ENCODE measurements at places on chromosomes 5 and 9.

GRCh38 chr5:124239572-124239971 lies 506.9 kb downstream of the ZNF608 start:
- DNase-seq: no peak

- peak; percentile 35 for DNase-seq
These were observed 5.3 kb downstream of the KLF4 start for GRCh38 chr9:107484117-107484723.

GRCh38 chr9:20749496-20750198 lies 65.6 kb downstream of the FOCAD start:
- DNase-seq: no peak

- no peak for DNase-seq
These were observed 77.6 kb upstream of the ANKRD55 start for GRCh38 chr5:56310711-56311204.

DNA sequence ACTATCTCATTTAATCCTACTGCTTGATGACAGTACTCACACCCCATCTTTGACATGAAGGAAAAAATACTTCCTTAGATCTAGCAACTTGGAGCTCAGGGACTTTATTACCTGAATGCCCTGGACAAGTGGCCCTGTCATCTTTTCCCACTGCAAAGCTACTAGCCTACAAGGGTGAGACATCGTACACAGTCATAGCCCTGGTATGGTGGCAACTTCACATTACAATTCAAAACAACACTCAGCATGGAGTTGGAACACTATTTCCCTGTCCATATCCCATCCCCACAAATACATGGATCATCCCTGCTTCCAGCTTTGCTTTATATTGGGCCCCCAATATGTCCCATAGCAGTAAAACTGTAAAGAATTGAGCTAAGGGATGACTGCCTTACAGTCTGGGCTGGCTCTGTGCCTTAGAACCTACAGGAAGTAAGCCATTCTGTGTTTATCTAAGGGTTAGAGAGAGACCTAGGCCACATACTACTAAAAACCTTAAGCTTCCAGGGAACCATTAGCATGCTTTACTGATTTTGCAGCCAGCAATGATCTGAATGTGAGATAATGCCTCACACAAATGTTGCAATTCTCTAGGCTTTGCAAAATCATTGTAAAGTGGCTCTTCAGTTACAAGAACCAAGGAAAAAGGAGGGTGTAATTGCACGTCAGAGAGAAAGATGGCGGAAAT lies 55.9 kb downstream of the OTULIN start:
- no peak for DNase-seq

DNA sequence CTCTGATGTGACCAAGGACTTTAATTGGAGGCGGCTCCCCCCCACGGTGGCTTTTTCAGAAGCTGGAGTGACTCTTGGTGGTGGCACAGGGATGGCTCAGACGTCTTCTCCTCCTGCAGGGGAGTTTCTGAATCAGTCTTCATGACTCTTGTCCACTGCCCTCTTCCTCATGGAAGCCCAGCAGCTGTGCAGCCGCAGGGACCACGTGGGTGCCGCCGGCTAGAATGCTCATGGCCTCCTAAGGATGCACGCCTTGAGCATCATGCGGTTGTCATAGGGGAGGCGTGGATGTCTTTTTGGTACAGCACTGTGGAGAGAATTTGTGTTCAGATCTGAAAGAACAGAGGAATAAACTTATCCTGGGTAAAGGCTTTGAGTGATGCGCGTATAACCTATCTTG lies 1.3 kb downstream of the TEX53 start:
- DNase-seq: no peak

DNA sequence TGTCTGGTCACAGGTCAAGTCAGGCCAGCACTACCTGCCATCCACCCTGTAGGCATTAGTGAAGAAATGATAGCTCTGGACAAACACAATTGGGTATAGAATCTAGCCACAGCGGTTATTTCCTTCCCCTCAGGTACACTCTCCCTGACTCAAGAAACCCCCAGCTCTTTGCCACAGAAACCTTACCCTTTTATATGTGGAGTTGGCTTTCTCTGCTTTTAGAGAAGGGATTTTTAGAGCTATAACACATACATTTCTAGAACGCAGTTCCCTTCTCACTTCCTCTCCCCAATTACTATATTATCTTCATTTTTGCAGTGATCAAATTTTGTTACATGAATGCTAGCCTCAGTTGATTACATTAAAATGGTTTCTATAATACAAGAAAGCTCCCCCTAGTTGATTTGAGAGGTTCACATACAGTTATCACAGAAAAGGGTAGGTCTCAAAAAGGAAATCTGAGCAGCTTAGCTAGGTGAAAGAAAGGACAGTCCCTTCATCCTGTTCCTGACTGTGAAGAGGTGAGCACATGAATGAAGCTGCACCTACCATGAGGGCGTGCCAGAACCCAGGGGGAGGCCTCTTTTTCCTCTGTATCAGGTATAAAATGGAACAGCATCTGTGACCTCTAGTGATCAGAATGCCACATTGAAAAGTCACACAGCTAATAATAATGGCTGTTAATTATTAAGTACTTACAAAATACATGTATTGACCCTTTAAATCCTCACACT lies 425.6 kb downstream of the KIAA0825 start:
- DNase-seq: no peak

GRCh38 chr9:133377721-133378216 lies 1.6 kb downstream of the STKLD1 start:
- no peak for DNase-seq

DNA sequence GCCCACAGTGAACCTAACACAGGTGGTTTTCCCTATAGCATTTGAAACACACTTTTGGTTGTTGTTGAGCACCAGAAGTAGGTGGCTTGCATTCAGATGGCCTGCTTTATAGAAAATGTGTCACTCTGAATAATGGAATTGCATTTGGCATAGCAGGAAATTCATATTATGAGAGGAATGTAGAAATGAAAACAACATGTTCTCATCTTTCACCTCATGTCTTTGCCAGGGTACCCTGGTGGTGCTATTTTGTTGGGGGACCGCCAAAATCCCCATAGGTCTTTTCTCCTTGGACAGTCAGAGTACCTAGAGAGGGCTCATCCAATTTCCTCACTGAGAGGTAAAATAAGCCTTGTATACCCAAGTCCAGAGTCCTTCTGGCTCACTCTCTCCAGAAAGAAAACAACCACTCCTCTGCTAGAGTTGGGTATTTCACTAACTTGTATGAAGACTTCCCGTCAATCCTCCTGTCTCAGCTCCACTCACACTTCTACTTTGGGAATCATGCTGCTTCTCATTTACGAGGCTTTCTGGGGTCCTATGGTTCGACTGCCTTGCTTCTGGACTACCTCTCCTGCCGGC lies 67.4 kb downstream of the MRPS27 start:
- DNase-seq: no peak

DNA sequence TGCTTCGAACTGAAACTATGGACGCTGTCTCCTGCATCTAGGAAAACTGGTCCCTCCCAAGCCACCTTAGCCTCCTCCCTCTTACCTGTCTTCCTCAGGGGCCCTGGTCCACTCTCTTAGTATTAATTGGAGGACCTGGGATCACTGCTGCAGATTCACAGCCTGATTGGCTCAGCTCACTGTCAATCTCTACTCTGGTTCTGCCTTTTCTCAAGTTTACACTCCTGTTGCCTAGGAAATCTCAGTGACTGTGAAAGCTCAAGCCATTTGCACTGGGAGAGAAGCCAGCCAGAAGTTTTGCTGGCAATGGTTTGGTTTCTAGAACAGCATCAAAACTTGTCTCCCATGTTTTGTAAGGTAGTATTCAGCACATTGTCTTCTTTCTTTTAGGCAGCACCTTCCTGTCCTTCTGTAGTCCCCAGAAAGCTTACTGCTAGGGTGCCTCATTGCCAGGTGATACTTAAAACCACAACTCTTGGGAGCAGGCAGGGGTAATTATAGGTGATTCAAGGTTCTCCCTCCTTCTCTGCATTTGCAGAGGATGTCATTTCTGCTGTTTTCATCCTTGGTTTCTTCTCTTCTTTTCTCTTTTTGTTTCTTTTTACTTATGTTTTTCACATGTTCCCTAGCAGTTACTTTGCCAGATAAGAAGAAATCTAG lies at the start of gene CAPSL:
CAPSL (minus strand) TSS at position 55 of the 660 bp plus-strand sequence. CDS start 17,502 bp downstream, outside the sequence.
- DNase-seq: peak; percentile 95

- DNase-seq: no peak
These were observed 511.5 kb downstream of the FOXD4L5 start for GRCh38 chr9:64773491-64773931.

DNA sequence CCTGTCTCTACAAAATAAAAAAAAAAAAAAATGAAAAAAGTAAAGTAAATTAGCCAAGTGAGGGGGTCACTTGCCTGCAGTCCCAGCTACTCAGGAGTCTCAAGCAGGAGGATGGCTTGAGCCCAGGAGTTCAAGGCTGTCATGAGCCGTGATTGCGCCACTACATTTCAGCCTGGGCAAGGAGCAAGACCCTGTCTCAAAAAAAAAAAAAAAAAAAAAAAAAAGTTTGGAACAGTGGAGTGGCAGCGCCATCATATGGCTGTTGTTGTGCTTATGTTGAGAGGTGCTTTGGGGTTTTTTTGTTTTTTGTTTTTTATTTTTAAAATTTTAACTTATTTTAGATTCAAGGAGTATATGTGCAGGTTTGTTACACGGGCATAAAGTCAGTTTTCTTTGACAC lies 3.6 kb downstream of the BRIX1 start:
- no peak for DNase-seq

DNA sequence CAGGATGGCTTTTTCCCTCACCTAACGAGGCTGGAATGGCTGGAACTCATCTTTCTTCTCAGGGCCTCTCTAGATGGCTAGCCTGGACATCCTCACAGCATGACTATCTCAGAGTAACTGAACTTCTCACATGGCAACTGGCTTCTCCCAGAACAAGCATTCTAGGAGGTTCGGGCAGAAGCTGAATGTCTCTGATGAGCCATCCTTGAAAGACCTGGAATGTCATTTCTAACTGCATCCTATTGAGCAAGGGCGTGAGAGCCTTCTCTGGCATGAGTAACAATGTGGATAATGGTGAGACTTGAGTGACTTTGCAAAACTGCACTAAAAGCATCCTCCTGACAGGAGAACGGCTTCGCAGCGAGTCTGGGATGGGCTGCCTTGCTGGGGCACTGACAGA lies 487.7 kb downstream of the MAT2B start:
- no peak for DNase-seq

GRCh38 chr5:80370390-80370789 lies 37.5 kb upstream of the ZFYVE16 start:
- no peak for DNase-seq

DNA sequence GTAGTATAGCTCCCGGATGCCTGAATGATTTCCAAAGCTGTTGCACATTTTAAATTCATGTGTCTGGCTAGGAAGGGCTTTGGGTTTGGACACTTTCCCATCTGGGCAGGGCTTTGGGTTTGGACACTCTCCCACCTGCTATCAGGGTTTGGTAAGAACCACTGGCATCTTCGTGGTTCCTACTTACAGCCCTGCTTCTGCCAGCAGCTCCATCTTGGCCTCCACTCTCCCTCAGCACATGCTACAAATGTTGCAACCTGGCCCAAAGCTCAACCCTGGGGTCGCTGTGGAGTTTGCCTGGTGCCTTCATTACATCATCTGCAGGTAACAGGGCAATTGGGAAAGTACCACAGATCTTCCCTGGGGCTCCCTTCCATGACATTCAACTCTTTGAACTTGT lies 3.5 kb downstream of the TMCO6 start:
- no peak for DNase-seq

DNA sequence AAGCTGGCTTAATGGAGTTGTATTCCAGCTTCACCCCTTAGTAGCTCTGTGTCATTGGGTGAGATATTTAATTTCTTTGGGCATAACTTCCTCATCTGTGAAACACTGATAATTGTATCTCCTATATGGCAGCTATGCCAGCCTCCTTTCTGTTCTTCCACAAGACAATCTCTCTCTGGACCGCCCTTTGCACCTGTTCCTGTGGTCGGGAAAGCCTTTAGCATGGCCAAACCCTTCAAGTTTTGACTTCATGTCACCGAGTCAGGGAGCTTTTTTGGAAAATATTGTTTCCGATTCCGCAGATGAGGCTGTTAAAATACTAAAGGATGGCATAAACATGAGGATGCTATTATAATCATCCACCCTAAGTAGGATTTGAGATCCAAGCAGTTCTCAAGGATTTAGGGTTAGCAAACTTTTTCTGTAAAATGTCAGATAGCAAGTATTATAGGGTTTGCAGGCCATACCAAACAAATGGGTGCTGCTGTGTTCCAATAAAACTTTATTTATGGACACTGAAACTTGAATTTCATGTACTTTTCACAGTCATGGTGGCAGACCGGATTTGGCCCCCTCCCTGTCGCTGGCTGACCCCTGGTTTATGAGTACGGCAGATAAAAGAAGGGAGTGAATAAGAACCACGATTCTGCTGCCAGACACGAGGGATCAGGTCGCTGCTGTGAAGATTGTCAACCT lies 695 bp upstream of the NDFIP1 start:
- DNase-seq: no peak

- no peak for DNase-seq
These were observed 186.3 kb upstream of the TUSC1 start for GRCh38 chr9:25864509-25864908.

DNA sequence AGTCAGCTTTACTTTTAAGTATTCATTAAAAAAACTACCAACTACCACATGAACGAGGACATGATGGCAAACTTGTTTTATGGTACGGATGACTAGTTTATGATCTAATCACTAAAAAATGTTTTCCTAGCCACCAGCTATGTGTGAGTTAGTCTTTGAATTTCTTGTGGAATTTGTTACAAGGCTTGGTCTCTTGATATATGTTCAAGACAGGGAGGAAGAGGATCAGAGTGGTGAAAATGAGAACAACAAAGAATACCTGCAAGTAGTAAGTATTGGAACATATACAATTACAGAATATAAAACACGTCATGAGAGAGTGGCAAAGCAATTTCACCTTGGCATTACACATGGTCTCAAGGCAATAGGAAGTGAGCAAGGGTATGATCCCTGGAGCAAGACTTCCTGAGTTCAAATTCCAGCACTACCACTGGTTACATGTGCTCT lies 548.6 kb upstream of the TLE4 start:
- DNase-seq: no peak

GRCh38 chr5:158746979-158747378 lies 352.7 kb downstream of the EBF1 start:
- DNase-seq: no peak

GRCh38 chr9:81849631-81850259 lies 78.5 kb upstream of the SPATA31D4 start:
- no peak for DNase-seq

- DNase-seq: no peak
These were observed 642.9 kb downstream of the MAT2B start for GRCh38 chr5:164148292-164148691.

DNA sequence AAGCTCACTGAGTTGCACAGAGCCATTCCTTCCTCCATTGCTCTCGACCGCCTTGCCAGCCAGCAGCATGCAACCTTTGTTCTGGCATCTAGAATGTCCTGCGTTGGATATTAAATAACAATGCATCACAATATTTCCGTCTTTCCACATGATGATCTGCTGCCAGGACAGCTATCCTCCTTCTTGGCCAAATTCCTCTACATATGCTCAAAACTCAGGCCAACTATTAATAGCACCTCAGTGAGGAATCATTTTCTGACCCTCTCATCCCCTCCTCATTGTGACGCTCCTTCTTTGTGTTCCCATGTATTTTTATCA lies 128.6 kb downstream of the MYO10 start:
- DNase-seq: no peak

- DNase-seq: peak; percentile 51
These were observed 1092.6 kb upstream of the CDH6 start for GRCh38 chr5:30100929-30101328.

GRCh38 chr9:96691326-96691725 lies 36.2 kb upstream of the PRXL2C start:
- DNase-seq: no peak

GRCh38 chr5:31270396-31270795 lies 76.9 kb downstream of the CDH6 start:
- DNase-seq: peak; percentile 11

GRCh38 chr5:19891658-19892057 lies 96.3 kb downstream of the CDH18 start:
- no peak for DNase-seq
